ENCODE measurements at places on chromosomes 4 and X.

DNA sequence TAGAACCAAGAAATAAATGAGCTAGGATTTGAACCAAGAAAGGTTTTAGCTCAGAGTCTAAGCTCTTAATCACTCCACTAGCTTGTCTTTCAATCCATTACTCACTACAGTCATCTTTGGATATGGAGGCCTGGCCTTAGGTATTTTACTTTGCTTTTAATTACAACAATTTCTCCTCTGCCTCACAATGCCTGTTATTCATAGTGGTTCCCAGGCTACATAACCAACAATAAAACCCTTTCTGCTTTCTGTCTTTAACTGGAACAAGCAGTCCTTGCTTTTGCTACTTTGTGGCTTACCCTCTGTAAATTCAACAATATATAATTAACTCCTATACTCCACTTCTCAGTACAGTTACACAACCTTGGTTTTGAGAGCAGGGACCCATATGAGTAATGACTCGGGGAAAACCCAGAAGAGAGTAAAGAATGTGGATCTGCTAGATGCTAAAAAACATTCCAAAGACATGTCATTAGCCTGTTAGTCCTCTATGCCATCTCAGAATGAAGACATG is 94.7 kb upstream of the NAP1L5 start:
- no peak for DNase-seq

GRCh38 chr4:4855301-4856070 is 4.0 kb upstream of the MSX1 start:
- no peak for DNase-seq

- no peak for DNase-seq
These were observed 1.3 kb downstream of the NEUROG2 start for GRCh38 chr4:112514647-112515197.

DNA sequence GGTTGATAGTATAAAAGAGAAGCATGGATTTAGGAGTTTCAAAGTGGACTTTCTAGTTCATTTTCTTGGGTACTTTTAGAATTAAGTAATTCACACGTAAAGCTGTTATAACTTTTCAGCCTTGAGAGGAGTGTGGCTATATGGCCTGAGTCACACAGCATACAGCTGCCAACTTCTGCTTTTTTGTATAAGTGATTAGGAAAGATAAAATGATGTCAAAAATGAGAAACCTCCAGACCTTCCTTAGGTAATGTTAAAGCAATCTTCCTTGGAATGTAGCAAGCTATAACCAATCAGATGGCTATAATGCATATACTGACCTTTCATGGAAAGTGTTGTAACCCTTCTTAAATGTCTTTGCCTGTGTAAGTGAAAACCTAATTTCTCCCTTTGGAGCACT is 39.2 kb downstream of the RAB40AL start:
- DNase-seq, result no peak

GRCh38 chr4:36286481-36286871 is 5.1 kb downstream of the DTHD1 start:
- no peak for DNase-seq

GRCh38 chrX:50448565-50448964 is 22.1 kb downstream of the DGKK start:
- DNase-seq, result no peak

DNA sequence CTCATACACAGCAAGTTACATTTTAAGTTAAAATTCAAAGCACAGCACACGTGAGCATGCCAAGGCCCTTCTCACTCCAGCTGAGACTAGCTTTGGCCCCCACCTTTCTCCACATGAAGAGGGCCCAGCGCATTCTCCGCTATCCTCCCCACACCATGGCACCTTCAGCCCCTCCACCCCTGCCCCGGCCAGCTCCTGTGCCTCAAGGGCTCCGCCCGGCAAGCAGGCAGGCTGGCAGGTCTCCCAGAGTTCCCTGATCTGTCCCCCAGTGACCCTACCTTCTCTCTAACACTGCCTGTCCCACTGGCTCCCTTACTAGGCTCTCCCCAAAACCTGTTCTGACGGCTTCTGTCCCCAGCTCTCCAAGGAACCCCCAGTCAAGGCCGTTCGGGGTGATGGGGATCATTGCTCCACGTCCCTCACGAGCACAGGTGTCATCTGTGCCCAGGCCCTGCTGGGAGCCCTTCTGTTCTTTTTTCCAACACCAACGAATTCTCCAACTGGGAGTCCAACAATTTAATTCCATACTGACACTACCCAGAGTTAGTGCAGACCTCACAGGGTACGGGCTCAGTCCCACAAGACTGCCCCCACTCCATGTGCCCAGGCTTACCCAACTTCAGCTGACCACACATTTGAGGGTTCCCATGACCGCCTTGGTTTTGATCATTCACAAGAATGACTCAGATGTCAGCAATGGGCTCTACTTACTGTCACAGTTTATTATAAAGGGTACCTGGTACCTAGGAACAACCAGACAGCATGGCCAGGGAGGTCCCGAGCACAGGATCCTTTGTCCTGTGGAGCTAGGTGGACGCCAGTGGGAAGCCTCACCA is 4.2 kb downstream of the LETM1 start:
- DNase-seq, result no peak

GRCh38 chrX:132023896-132024386 is 839 bp downstream of the STK26 start:
- no peak for DNase-seq
